ENCODE measurements at places on chromosomes 1 and 21.

DNA sequence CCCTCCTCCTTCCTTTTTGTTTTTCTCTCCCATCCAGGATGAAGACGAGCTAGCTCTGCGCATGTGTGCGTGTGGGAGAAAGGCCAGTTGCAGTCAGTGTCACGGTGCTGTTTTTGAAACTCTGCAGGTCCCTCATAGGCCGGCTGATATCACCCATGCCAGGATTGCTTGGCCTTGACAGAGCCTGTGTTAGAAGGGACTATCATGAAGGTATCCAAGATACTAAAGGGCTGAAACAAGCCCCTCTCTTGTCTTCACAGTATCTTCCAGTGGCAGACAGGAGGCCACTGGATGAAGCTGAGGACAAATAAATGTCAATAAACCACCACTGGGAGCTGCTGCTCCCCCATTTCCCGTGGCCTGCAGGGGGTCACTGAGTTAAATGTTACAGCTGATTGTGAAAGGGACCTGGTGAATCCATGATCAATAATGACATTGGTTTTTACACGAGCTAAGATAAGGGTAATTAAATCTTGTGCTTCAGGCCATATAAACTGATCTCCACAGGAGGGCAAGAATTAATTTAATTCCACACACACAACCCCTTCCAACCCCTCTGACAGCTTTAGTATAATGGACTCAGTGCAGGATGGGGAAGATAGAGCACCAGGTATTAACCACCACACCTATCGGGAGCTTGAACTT lies 64.6 kb upstream of the TARBP1 start:
- no peak for DNase-seq

DNA sequence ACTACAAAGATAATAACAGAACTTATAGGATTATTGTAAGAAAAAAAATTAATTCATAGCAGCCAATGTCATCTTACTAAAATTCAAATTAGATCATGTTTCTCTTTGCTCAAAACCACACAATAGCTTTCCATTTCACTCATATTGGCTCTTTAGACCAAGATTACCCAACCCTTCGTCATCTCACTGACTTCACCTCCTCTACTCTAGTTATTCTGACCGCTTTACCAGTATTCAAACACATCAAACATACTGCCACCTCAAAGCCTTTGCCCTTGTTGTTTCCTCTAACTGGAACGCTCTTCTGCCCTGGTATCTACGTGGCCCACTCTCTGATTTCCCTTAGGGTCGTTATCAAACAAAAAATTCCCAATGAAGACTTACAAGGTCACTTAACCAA lies 1.7 kb downstream of the ANGPTL3 start:
- DNase-seq: no peak

DNA sequence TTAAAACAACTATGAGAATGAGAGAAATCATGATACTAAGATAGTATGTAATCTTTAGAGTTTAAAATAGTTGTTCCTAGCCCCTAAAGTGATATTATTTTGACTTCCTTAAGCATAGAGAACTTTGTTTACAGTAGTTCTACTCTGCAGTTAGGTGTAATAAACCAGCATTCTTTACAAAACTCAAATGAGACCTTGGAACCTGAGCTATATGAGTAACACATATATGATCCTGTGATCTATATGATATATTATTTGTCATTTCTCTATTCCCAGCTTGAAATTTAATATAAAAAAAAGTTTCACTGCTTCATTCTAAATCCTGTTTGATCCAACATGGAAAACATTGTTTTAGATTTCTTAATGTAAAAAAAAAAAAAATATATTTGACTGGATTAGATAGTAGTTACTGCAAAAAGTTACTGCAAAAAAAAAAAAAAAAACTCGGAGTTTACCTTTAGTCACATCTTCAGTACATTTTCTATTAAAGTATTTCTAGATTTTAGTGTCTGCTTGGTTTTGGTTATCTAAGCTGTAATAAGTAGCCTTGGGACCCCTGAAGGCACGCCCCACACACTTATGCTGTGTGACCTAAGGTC lies 463.8 kb downstream of the USP25 start:
- DNase-seq: no peak

DNA sequence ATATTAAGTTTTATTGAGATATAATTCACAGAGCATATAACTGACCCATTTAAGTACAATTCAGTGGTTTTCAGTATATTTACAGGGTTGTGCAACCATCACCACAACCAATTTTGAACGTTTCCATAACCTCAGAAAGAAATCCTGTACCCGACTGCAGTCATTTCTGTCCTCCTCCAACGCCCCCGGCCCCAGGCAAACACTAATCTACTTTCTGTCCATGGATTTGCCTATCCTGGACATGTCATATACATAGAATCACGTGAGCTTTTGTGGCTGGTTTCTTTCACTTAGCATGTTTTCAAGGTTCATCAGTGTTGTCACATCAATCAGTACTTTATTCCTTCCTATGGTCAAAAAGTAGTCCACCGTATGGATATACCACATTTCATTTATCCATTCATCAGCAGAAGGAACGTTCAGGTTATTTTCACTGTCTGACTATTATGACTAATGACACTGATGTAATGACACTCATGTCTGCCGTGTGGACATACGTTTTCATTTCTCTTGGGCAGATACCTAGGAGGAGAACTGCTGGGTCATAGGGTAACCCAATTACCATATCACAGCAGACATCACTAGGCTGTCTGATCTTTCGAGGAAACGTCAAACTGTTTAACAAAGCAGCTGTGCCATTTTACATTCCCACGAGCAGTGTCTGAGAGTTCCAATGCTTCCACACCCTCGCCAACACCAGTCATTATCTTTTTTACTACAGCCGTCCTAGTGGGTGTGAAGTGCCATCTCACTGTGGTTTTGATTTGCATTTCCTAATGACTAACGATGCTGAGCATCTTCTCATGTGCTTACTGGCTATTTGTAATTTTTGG lies 30.8 kb downstream of the MRPL37 start:
- DNase-seq: no peak

DNA sequence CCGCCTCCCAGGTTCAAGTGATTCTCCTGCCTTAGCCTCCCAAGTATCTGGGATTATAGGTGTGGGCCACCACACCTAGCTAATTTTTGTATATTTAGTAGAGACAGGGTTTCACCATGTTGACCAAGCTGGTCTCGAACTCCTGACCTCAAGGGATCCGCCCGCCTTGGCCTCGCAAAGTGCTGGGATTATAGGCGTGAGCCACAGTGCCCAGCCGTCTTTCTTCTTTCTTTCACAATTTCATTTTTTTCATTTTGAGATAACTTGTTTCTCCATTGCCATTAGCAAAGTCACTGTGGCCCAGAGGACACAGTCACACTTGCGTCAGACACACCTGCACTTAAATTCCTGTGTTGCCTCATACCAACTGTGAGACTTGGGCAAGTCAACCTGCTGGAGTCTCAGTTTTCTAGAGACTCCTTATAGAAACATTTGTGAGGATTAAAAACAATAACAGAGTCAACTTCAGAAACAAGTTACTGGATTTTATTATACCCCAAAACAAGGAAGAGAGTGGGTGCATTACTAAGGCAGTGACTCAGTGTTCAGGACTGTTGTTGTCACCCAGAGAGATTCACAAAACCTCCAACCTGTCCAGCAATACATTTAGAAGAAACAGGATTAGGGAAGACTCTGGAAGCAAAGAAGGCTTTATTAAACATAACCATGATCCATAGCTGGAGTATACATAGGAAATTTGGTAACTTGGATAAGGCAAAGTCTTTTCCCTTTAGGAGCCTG lies 2.6 kb downstream of the TEDDM1 start:
- no peak for DNase-seq

All from stimulated activated CD4-positive, alpha-beta T cell treated with anti-CD3 and anti-CD28 coated beads, Interleukin-12 subunit alpha, Interleukin-12 subunit beta, amount 100 ng/mL, for 4 hours (primary cell).